ENCODE measurements at places on chromosomes 5 and 9.

GRCh38 chr9:15837079-15837679 lies 284.3 kb downstream of the CCDC171 start:
- DNase-seq, result peak; percentile 58

GRCh38 chr9:33403941-33404787 lies 1.8 kb upstream of the AQP7 start:
- no peak for DNase-seq

- DNase-seq, result no peak
These were observed 6.5 kb upstream of the TBC1D9B start for GRCh38 chr5:179914032-179914755.

DNA sequence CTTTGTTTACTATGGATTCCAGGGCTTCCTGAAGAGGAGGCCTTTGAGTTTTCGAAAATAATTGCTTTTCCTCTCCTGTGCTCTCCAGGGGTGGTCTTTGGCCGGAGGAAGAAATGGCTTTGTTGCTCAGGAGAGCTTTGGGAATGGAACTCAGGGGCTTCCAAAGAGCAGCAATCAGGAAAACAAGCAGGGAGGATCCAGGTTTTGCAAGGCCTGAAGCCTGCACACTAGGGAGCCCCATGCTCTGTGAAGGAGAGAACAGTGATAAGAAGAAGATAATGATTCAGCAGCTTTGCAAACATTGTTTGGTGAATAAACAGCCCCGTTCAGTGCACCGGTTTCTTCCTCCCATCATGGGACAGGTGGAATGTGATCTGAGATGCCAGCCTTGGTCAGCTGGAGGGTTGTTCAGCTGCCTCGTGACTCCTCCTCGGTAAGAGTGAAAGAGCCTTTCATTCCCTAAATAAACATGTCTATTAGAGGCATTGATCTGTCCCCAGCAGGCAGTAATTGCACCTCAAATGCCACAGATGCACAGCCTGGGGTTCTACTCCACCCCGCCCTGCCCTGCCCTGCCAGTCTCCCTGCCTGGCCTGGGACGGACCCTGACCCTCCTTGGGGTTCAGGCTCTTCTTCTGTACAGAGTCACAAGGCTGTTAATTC lies 11.5 kb upstream of the ALDH1B1 start:
- DNase-seq, result peak; percentile 60

DNA sequence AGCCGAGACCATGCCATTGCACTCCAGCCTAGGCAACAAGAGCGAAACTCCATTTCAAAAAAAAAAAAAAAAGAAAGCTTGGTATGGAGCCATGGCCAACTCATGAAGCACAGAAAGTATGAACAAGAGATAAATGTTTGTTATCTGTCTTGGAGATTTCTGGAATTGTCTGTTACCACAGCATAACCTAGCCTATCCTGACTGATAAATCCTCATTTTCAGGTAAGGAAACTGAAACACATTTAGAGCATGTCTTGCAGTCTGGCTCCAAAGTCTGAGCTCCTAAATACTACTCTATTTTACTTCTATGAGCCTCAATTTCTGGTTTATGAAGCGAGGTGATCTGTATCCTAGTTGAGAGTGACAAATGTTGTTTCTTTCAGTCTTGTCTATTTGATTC lies 68.3 kb upstream of the SLC44A1 start:
- no peak for DNase-seq

DNA sequence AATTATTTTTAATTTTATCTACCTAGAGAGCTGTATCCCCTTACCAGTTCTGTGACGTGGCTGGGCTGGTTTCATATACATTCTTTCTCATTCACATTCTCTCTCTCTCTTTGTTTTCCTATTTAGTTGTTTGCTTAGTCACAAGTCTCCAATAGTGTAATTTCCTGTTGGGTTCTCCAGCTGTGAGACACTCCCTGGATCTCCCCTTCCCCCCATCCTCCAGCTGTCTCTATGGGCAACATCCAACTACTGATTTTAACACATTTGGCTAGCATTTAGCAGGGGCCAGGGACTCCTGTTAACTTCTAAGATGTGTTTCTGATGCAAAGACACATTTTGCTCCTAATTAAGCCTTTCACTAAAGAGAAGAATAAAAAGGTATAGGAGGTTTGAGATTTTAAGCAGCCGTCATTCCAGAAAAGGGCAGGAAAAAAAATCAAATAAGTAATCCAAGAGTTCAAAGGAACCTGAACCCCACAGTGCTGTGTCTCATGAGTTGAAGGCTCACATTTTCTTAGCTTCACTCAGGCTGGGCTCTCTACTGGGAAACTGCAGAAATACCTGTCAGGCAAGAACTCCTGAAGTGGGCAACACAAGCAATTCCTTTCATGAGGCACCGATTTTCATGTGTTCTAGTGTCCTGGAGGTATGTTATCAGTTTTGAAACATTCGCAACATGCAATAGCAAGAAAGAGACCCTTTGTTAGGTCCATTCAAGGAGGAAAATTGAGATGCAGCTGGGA lies 198.7 kb upstream of the C9orf72 start:
- DNase-seq, result peak; percentile 6

GRCh38 chr5:169554251-169554650 lies 29.3 kb upstream of the SPDL1 start:
- DNase-seq, result no peak

GRCh38 chr5:136249678-136250266 lies 56.8 kb upstream of the SMIM32 start:
- DNase-seq, result peak; percentile 39

- DNase-seq, result no peak
These were observed 169.0 kb downstream of the DOCK2 start for GRCh38 chr5:169805937-169806700.

GRCh38 chr9:37163299-37163698 lies 42.9 kb downstream of the ZCCHC7 start:
- DNase-seq, result no peak
